ENCODE measurements at places on chromosomes 12 and 14. TPM values are rescaled to one million over a fixed set of nuclear protein-coding genes. Genes with fewer than 3 reads are reported as not detected.

Gene SLC6A15
- total RNA-seq = not detected

Gene OR6C2
- total RNA-seq = not detected

Gene ACSM4
- not detected for total RNA-seq

Gene POTEG
- not detected for total RNA-seq

Gene SLC6A12
- not detected for total RNA-seq

Gene PLA2G1B
- not detected for total RNA-seq

Gene KERA
- not detected for total RNA-seq

Gene NTS
- total RNA-seq = not detected

Gene EP400
- 59.7 TPM for total RNA-seq

Gene KRT72
- total RNA-seq = 1.6 TPM

Gene FCF1
- total RNA-seq = 58.0 TPM

Gene ALG10
- total RNA-seq = 16.5 TPM

Gene RESF1
- total RNA-seq = 182 TPM

Gene RTN1
- total RNA-seq = not detected

Gene LRRC10
- total RNA-seq = not detected

Gene FICD
- total RNA-seq = 12.1 TPM

Gene SERPINA5
- not detected for total RNA-seq

Gene LRP10
- total RNA-seq = 78.4 TPM

Gene STON2
- 1.1 TPM for total RNA-seq

Gene C12orf60
- 1.8 TPM for total RNA-seq

Gene DTX1
- 0.66 TPM for total RNA-seq

Gene NRXN3
- not detected for total RNA-seq

Gene CRACR2A
- total RNA-seq = 48.5 TPM

Gene TAS2R9
- total RNA-seq = 0.27 TPM

Gene LDHB
- total RNA-seq = 1,000 TPM

Gene NKX2-1
- total RNA-seq = not detected

Gene P2RX2
- total RNA-seq = not detected

Gene OR4E2
- total RNA-seq = not detected

Gene TCL1B
- total RNA-seq = not detected

Gene ADAM21
- total RNA-seq = not detected

Gene CCDC175
- total RNA-seq = not detected

Gene PNN
- 83.3 TPM for total RNA-seq

Gene KIF21A
- total RNA-seq = 13.0 TPM

Gene IL31
- total RNA-seq = 0.24 TPM

Gene TPH2
- total RNA-seq = not detected

Gene ESRRB
- total RNA-seq = 0.32 TPM

Gene TDRD9
- total RNA-seq = not detected

Gene KRT80
- not detected for total RNA-seq

Gene ACOT6
- not detected for total RNA-seq

Gene MYL6
- 1,662 TPM for total RNA-seq

Gene EFCAB11
- total RNA-seq = 4.5 TPM

Gene KRT83
- not detected for total RNA-seq

Gene LRR1
- total RNA-seq = 36.0 TPM

Gene PPTC7
- total RNA-seq = 39.8 TPM

Gene ANAPC5
- 127 TPM for total RNA-seq

Gene FAR2
- 11.3 TPM for total RNA-seq

Gene BHLHE41
- not detected for total RNA-seq

Gene R3HDM2
- 68.3 TPM for total RNA-seq

Gene SPX
- total RNA-seq = 0.95 TPM

Gene FGD6
- 1.0 TPM for total RNA-seq

Gene SLC38A6
- total RNA-seq = 9.4 TPM

Gene FAM181A
- not detected for total RNA-seq

Gene WNT5B
- total RNA-seq = 4.7 TPM

Gene TSPAN19
- not detected for total RNA-seq

Gene LIN52
- 18.1 TPM for total RNA-seq

Gene SYCP3
- total RNA-seq = 0.93 TPM

Gene POLE2
- total RNA-seq = 25.5 TPM

Gene OLR1
- not detected for total RNA-seq

Gene BLOC1S1
- 115 TPM for total RNA-seq

Measured in T-helper 1 cell treated with Interleukin-12 subunit alpha and Interleukin-12 subunit beta and Interleukin-4 antibody, amounts not matched to agents 30 ng/mL and 1 ng/mL, for 36 hours (primary cell).